ENCODE measurements at places on chromosomes 7 and 10. TPM values are rescaled to one million over a fixed set of nuclear protein-coding genes. Genes with fewer than 3 reads are reported as not detected.

- H3K27ac ChIP-seq: no peak overlapping the region
- no peak overlapping the region for H3K4me3 ChIP-seq
- H3K27me3 ChIP-seq: no peaks in the 10 kb centered on the region
Measured at GRCh38 chr10:110074758-110075671, 67.2 kb downstream of the ADD3 start.

TLX1 gene
- 0.27 TPM for polyA plus RNA-seq

DNA sequence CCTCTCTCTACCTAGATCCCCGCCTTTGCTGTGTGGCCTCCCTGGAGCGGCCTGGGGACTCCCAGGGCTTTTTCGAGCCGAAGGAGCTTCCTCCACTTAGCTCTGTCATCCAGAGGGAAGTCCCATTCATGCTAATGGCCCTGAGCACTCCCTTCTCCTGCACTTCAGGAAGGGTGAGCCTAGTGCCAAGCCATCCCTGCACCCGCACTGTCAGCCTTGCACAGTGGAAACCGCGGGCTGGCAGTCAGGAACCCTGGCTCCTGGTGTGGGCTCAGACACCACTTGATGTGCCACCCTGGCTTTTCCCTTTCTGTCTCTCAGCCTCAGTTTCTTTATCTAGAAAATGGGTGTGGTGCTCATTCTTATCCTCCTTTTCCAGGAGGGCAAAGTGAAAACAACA, 131.6 kb downstream of the ZMIZ1 start:
- H3K27me3 ChIP-seq: no peaks in the 10 kb centered on the region
- no peaks in the 10 kb centered on the region for H3K36me3 ChIP-seq
- H3K4me1 ChIP-seq: no peaks in the 10 kb centered on the region
- H3K27ac ChIP-seq: no peak overlapping the region
- no peak overlapping the region for H3K4me3 ChIP-seq
- no peak for DNase-seq

DNA sequence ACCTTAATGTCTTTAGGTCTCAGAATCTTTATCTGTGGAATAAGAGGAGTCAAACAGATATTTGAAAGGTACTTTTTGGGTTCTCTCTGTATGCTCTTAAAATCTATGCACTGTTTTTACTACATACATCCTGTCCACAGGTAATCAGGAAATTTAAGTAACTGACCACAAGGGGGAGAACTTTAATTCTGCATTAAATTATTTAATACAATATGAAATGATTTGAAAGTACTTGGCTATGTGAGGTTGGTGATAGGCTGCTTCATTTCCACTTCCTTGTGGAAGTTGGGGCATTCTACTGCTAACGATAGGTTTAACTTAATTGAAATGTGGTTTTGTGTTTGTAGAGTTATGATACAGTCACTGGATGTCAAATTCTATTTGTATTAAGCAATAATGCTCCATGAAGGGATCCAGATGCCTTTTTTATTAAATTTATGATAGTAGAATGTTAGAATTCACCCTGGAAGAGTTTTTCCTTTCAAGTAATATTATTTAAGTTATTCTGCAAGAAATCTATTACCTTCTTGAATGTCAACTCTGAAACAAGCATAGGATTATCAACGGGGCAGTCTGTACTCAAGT, 6.0 kb downstream of the TEX47 start:
- no peak overlapping the region for H3K27ac ChIP-seq
- H3K4me3 ChIP-seq: no peak overlapping the region
- DNase-seq: peak; percentile 4
- no peaks in the 10 kb centered on the region for H3K36me3 ChIP-seq
- no peaks in the 10 kb centered on the region for H3K4me1 ChIP-seq

ZNF804B gene
- not detected for polyA plus RNA-seq

Data from small intestine (tissue), 16 donors.